ENCODE measurements at places on chromosomes 3 and 15. TPM values are rescaled to one million over a fixed set of nuclear protein-coding genes. Genes with fewer than 3 reads are reported as not detected.

PRTG gene
- total RNA-seq = not detected

THSD4 gene
- not detected for total RNA-seq

SLC9C1 gene
- not detected for total RNA-seq

SERF2 gene
- total RNA-seq = 456 TPM

WDR49 gene
- total RNA-seq = not detected

CDCP1 gene
- total RNA-seq = 0.29 TPM

TOPAZ1 gene
- not detected for total RNA-seq

RNF13 gene
- total RNA-seq = 30.6 TPM

PIGBOS1 gene
- 13.2 TPM for total RNA-seq

DUOX1 gene
- not detected for total RNA-seq

C3orf49 gene
- total RNA-seq = not detected

WNT7A gene
- total RNA-seq = not detected

CHST2 gene
- 26.9 TPM for total RNA-seq

CDC25A gene
- total RNA-seq = 76.7 TPM

HMCES gene
- total RNA-seq = 52.5 TPM

TMEM207 gene
- total RNA-seq = not detected

NR2E3 gene
- not detected for total RNA-seq

PLAAT1 gene
- total RNA-seq = not detected

STAC gene
- total RNA-seq = not detected

SV2B gene
- not detected for total RNA-seq

PLXNB1 gene
- total RNA-seq = 9.6 TPM

UCN2 gene
- not detected for total RNA-seq

NRG4 gene
- 0.21 TPM for total RNA-seq

COL7A1 gene
- 1.8 TPM for total RNA-seq

ACP3 gene
- not detected for total RNA-seq

ALDH1A2 gene
- not detected for total RNA-seq

SEMA5B gene
- total RNA-seq = not detected

GNB5 gene
- total RNA-seq = 11.2 TPM

TUSC7 gene
- not detected for total RNA-seq

ANKRD63 gene
- not detected for total RNA-seq

EPHB1 gene
- total RNA-seq = 0.59 TPM

XYLB gene
- 11.4 TPM for total RNA-seq

TBC1D2B gene
- 54.1 TPM for total RNA-seq

CHL1 gene
- total RNA-seq = not detected

IQCF5 gene
- total RNA-seq = not detected

SCN11A gene
- 0.14 TPM for total RNA-seq

FEZF2 gene
- total RNA-seq = not detected

IL5RA gene
- total RNA-seq = 5.0 TPM

GP5 gene
- total RNA-seq = 0.24 TPM

AGBL1 gene
- not detected for total RNA-seq

PLCL2 gene
- total RNA-seq = 12.5 TPM

ATP13A4 gene
- total RNA-seq = 2.1 TPM

ADAMTS7 gene
- total RNA-seq = 0.20 TPM

LRTM1 gene
- total RNA-seq = not detected

UROC1 gene
- not detected for total RNA-seq

SLC38A3 gene
- total RNA-seq = not detected

TRAIP gene
- total RNA-seq = 14.0 TPM

VEPH1 gene
- total RNA-seq = not detected

MINAR1 gene
- 1.1 TPM for total RNA-seq

PSTPIP1 gene
- total RNA-seq = 161 TPM

TEX264 gene
- 27.0 TPM for total RNA-seq

RASGRP1 gene
- total RNA-seq = 241 TPM
